ENCODE measurements at places on chromosomes 6 and 20.

DNA sequence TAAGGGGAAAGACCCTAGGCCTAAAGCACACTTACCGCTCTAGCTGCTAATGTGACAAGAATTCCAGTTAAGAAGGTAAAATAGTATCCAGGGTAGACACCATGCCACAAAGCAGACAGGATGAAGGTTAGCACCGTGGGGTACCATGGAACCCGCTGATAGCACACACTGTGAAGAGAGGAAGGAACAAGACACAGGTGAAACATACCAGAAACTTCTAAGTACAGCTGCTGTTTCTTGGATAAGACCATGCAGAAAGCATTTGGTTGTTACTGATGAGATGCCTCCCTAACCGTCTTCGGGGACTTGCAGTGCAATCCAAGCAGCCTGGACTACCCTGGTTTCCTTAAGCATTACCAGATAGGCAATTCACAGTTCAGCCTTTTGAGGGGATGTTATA lies 99.4 kb downstream of the MBOAT1 start:
- no peak for DNase-seq

- DNase-seq, result no peak
Observed at GRCh38 chr6:131791476-131791875, 16.3 kb upstream of the ENPP1 start.

DNA sequence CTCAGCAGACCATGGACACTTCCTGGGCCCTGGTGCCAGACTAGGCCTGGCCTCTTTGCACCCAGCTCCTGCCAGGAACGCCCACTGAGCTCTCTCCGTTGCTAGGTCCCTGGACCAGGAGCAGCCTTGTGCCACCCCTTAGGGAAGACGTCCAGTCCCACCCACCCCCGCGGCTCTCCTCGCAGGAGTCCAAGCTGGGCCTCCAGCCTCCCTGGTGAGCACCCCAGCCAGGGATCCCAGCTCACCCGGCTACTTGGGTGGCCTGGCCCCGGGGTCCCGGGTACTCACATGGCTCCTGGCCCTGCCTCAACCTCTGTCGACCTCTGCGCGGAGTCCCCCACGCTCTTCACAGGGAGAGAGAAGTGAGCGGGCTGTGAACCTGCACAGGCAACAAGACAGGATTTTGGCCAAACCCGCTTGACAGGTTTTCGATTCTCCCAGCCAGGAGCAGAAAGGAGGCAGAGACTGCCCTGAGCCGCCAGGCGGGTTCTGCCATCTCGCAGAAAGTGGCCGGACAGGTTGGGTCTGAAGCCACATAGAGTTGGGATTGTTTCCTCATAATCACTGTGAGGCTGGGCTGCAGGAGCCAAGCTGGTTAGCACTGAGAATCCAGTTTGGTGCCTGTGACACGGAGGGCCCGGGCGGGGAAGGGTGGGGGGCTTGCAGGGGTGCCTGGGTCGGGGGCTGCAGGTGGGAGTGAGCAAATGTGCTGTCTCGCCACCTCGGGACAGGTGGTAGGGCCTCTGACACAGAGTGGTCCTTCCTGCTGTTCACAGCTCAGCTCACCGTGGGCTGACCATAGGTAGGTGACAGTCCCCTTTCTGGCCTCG lies at the start of gene RBBP8NL:
Gene RBBP8NL, minus strand, starts transcription at position 368 of the 830 bp plus-strand sequence. CDS start 7,892 bp downstream, outside the sequence.
- peak; percentile 86 for DNase-seq

- no peak for DNase-seq
Observed at GRCh38 chr6:107730106-107730505, 94.0 kb downstream of the SCML4 start.

DNA sequence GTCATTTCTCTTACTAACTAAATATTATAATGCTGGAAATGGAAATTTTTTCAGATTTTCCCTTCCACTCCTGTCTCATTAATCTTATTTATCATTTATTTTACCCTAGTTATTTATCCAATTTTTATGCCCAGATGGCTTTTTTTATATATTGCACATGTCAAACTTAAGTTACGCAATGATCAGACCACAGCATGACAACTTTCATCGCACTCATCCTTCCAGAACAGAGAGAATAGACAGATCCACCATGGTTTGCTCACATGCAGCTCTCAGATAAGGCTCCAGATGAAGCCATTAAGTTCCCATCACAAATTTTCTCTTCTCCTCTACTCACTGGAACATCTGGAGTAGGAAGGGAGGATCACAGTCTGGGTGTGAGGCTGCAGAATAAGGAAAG lies 48.7 kb downstream of the MAP7 start:
- DNase-seq, result no peak

GRCh38 chr20:18632196-18632789 lies 44.4 kb downstream of the DTD1 start:
- peak; percentile 81 for DNase-seq

DNA sequence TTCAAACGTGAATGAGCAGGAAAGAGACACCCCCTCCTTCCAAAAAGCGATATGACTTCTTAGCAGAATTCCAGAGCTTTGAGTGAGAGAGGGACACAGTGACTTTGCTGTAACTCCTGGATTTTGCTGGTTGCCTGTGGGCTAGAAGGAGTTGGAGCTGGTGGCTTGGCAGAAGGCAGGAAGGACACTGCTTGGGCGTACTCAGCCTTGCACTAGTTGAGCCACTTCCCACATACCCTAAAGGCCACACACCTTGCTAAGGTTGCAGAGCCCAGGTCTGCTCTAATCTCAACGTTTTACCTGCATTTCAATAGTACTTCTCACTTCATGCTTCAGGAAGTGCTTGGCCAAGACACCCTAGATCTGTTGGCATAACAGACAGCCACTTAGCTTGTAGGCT lies 30.6 kb downstream of the RAB22A start:
- no peak for DNase-seq

GRCh38 chr6:37205175-37205996 lies 35.4 kb downstream of the PIM1 start:
- no peak for DNase-seq

- peak; percentile 63 for DNase-seq
Observed at GRCh38 chr6:127119102-127120022, 891 bp downstream of the RSPO3 start.

GRCh38 chr6:154638369-154638768 lies 94.8 kb upstream of the SCAF8 start:
- no peak for DNase-seq

DNA sequence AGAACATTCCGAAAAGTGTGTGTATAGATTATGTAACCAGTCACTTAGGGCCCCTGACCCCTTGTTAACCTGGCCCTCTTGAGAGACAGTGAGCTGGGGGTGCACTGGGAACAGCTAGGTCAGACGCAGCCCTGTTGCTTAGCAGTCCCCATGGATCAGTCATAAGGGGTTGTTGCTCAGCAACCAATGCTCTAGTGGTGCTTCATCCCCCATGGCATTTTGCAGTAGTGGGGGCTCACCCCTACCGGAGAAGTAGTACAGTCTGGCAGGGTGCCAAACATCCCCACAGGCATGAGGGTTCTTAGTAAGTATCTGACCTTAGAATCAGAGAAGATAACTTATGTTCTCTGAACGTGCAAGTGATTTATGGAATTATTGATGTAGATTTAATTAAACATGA lies 12.3 kb downstream of the PKIB start:
- DNase-seq, result no peak

DNA sequence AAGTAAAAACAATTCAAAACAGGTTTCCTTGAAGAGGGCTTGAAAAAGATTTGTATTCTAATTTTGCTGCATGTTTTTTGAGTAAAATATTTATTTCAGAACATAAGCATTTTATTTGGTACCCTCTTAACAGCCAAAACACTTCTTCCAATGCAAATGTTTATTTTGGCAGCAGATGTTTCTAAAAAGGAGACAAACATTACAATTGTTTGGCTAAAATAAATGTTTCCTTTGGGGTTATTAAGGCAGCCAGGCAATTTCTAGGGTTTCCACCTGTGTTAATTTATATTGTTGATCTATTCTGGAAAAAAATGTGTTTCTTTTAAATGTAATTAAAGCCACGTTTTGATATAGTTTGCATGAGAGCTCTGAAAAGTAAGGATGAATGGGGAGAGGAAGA lies 56.6 kb downstream of the ARID1B start:
- no peak for DNase-seq

DNA sequence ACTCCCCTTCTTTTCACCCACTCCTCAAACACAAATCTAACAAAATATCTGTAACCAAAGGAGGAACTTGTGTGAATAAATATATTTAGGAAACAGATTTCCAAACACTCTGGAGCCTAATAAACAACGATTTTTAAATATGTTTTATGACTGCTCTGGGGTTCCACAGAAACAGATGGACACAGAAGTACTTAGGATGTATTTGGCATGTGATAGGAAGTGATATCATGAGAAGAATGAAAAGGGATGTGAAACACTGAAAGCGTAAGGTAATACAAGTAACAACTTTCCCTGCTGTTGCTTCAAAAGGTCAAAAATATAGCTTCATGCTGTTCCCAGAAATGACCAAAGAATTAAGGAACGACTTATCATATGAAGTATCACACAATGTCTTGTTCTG lies 26.1 kb upstream of the ENPP1 start:
- DNase-seq, result no peak
